ENCODE measurements at places on chromosomes 6 and 20.

GRCh38 chr20:24169256-24169655 is 180.7 kb upstream of the GGTLC1 start:
- DNase-seq = no peak

- DNase-seq = no peak
Observed at GRCh38 chr20:17525650-17526049, 5.5 kb downstream of the BFSP1 start.

GRCh38 chr6:128557081-128557480 is 36.7 kb upstream of the PTPRK start:
- no peak for DNase-seq

- no peak for DNase-seq
Observed at GRCh38 chr20:37729909-37730308, 36.1 kb downstream of the CTNNBL1 start.

- DNase-seq = no peak
Observed at GRCh38 chr20:50467718-50468356, 42.3 kb upstream of the PTPN1 start.

GRCh38 chr6:111725446-111726112 is 119.9 kb upstream of the TRAF3IP2 start:
- DNase-seq = no peak

GRCh38 chr20:34970193-34970840 is 14.6 kb downstream of the MYH7B start:
- DNase-seq = no peak

- no peak for DNase-seq
Observed at GRCh38 chr20:62557462-62557861, 81.7 kb upstream of the GATA5 start.
